ENCODE measurements at places on chromosomes 3 and 15.

DNA sequence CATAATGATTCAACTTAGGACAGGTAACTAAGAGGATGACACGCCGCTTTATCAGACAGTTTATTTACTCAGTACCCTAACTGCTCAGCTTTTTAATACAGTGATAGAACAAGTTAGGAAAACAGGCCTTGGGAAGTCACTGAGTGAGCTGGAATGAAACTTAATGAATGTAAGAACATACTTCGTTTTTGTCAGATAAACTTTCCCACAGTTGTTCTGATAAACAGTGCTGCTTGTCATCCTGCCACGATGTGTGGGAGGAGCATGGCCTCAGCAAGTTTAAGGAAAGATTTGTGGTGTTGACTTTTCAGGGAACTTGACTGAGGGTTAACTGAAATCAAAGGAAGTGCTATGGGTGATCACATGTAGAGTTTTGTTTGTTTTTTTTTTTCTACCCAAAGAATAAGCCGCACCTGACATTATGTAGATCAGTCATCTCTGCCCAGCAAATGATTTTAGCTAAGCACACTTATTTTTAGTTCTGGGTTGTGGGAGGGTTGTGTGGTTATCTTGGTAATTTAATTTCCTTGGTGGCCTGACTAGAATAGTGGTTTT lies 5.6 kb upstream of the P2RY14 start:
- DNase-seq = no peak

GRCh38 chr3:59660852-59661625 lies 611.2 kb upstream of the CFAP20DC start:
- no peak for DNase-seq

DNA sequence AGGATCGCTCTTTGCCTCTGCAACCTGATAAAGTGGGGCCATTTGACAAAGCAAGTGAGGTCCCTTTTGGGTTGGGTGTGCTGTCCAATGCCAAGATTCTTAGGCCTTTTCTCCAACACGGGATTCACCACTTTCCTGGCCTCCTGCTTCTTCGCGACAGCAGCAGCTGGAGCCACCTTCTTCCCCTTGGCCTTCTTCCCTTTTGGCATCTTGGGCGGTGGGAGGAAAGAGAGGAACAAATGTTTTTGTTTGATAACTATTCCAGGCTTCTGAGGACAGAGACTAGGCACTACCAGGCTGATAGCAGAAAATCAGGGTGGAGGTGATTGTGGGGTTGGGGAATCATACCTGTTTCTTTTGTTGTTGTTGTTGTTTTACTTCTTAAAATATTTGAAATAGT lies 30.0 kb upstream of the FAM81A start:
- no peak for DNase-seq

DNA sequence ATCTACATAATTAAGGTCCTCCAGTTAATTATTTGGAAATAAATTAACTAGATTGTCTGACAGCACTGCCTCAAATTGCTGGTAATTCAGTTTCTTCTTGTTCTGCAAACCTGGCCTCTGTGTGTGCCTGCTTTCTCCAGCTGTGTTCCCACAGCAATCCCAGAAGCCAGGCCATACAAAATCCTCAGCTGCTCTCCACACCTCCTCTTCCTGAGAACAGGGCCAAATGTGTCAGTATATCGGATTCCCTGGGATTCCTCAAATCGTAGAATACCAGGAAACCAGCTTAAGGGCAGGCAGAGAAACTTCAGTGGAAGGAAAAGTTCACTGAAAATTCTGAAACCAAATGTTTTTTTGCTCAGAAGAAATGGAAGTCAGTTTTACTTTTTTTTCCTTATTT lies 261.4 kb downstream of the ZMAT3 start:
- no peak for DNase-seq

GRCh38 chr3:48851407-48851806 lies 3.7 kb upstream of the PRKAR2A start:
- DNase-seq = no peak

- no peak for DNase-seq
Observed at GRCh38 chr3:31196881-31197364, 302.5 kb upstream of the GADL1 start.

DNA sequence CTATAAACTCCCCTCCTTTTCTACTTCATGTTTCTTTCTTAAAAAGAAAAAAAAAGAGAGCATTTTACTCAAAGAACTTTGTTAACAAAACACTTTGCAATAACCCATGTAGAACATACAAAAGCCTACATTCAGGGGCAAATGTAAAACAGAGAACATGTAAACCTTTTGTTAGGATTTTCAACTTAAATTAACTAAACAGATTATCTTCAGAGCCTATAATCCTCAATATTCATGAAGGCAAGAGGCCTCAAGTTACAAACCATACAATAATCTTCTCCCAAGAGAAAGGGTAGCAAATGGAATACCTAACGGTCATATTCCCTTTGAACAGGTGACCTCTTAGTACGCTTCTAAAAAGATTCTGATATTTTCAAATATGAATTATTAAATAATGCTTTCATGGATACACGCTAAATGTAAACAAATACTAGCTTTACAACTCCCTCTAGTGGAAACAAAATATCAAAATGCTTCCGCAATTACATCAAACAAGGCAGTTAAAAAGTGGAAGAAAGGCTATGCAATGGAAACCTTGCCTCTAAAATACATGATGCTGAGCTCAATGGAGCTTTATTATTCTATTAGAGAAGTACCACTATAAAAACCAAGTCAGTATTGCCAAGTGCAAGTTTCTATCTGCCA lies 9.9 kb downstream of the CEP152 start:
- DNase-seq = no peak

DNA sequence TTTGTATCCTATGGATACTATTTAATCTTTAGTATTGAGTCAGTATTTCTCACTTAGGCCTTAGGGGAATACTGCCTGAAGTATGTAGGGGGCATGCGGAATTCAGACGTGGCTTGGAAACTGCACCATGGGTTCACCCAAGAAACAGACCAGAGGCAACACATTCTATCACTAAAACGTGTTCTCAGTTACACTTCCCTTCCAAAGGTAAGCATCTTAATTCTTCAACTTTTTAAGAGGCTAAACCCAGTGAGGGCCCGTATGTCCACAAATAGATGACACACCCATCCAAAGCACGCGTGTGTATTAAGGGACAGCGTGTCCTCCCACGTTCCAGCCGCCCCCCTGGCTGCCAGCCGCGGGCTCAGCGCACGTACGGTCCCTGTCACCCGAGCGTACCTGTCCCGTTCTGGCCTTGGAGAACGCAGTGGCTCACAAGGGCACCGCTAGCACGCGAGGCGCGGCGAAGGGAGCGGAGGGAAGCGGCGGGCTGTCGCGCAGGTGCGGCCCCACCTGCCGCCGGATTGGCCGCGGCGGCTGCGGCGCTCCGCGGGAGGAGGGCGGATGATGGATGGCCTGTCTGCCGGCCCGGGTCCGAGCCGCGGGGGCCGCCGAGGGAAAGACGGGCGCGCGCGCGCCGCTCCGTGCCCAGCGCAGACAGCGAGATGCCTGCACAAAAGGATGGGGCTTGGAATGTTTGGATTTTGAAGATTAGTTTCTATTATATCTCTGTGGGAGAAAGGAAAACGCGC lies 1003.9 kb upstream of the NR2F2 start:
- peak; percentile 25 for DNase-seq

GRCh38 chr3:157956850-157957249 lies 149.4 kb downstream of the SHOX2 start:
- no peak for DNase-seq

GRCh38 chr15:29457729-29458128 lies 188.1 kb upstream of the NSMCE3 start:
- no peak for DNase-seq

GRCh38 chr15:60945196-60945595 lies 283.9 kb downstream of the RORA start:
- DNase-seq = peak; percentile 44

DNA sequence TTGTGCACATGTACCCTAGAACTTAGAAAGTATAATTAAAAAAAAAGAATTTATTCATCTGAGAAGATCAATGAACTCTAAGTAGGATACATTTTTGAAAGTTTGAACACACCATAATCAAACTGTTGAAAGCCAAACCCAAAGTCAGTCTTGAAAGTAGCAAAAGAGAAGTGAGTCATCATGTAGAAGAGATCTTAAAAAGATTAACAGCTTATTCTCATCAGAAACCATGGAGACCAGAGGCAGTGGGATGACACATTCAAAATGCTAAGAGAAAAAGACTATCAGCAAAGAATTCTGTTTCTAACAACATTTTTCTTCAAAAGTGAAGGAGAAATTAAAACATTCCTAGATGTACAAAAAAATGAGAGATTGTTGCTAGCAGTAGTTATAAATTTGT lies 60.7 kb downstream of the TIMP4 start:
- DNase-seq = no peak

Measured in frontal cortex (tissue), 4 donors.